ENCODE measurements at places on chromosomes 11 and 22.

DNA sequence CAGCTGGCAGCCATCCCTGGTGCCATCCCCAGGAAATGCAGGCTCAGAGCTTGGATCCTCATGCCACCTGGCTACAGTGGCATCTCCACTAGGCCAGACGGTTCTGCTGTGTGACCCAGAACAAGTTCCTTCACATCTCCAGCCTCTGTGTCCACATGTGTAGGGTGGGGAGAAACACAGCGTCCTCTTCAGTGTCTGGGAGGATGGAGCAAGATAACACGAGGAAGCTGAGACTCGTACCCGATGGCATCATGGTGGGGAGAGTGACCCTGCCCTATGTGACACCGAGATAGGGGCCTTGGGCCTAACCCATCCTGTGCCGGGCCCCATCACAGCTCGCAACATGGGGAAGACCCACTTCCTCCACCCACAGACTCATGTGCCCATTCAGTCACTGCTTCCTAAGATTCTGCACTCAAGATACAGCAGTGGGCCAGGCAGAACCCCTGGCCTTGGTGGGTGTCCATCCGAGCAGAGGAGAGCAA is 78.5 kb downstream of the MORC2 start:
- no peak for DNase-seq

DNA sequence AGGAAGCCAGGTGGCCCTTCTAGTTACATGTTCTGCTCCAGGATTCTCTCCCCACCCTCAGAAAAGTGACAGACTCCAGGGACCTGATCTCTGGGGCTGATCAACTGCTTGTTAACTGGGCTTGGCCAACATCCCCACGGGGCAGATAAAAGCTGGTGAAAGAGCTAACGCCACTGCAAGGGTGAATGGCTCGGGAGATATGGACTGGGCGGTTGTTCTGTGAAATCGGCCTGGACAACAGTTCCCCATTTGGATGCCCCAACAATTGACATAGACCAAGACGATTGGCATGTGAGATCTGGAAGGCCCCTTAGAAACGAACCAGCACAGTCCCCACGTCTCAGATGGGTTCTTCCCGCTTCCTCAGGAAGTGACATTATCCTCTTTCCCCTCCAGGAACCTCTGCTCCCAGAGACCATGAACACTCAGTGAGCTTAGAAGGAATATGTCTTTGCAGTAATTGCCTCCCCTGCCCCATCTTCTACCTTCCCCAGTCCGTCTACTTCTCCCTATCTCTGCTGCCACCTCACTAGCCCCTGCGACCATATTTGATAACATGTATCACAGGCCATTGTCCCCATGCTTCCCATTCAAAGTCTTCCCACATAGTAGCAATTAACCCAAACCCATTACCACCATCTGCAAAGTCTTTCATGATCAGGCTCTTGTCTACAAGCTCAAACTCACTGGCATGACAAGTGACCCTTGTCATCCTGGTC is 5.6 kb upstream of the PRG2 start:
- DNase-seq = no peak

- DNase-seq = no peak
Observed at GRCh38 chr11:23668324-23668723, 808.0 kb upstream of the CCDC179 start.

- no peak for DNase-seq
Observed at GRCh38 chr11:131584785-131585592, 214.6 kb downstream of the NTM start.

GRCh38 chr22:30531651-30532608 is 14.6 kb downstream of the SEC14L6 start:
- no peak for DNase-seq

GRCh38 chr11:2826679-2827056 is 58.9 kb downstream of the CDKN1C start:
- peak; percentile 4 for DNase-seq
